ENCODE measurements at places on chromosomes 4 and X.

- no peak for DNase-seq
Observed at GRCh38 chrX:77668391-77669237, 117.4 kb downstream of the ATRX start.

DNA sequence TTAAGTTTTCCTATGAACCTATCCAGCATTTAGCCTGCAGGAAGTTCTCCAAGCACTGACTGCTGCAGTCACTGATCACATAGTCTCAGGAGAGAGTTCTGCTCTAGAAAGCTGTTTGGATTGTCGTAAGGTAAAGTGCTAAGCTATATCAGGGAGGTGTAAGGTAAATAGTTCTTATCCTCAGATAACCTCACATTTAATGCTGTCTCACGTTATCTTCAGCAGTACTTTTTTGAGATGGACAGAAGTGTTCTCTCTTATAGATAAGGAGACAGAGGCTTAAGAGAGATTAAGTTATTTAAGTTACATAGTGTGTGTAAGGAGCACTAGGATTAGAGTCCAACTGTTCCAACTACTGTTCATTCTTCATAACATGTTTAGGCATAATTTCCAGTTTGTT lies 77.9 kb downstream of the STIM2 start:
- no peak for DNase-seq

- DNase-seq = no peak
Observed at GRCh38 chrX:78838709-78839108, 91.2 kb downstream of the LPAR4 start.

DNA sequence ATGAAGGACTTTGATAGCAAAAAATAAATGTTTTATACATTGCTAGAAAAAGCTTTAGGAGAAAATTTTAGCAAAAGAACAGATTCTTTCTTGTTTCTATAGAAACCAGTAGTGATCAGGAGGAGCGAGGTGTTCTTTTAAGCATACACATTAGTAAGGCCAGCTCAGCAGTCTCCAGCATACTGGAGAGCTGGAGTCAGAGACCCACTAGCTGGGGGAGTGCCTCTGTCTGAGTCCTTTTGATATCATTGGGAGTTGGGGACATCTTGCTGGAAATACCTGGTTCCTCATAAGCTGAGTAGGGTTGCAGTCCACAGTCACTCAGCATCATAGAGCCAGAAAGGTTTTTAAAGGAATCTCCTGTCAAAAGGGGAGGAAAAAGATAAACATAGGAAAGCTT lies 67.4 kb downstream of the AFF2 start:
- no peak for DNase-seq

GRCh38 chr4:132299841-132300240 lies 849.3 kb upstream of the PCDH10 start:
- no peak for DNase-seq

- DNase-seq = peak; percentile 86
Observed at GRCh38 chr4:77104791-77105540, 29.2 kb upstream of the CCNI start.

DNA sequence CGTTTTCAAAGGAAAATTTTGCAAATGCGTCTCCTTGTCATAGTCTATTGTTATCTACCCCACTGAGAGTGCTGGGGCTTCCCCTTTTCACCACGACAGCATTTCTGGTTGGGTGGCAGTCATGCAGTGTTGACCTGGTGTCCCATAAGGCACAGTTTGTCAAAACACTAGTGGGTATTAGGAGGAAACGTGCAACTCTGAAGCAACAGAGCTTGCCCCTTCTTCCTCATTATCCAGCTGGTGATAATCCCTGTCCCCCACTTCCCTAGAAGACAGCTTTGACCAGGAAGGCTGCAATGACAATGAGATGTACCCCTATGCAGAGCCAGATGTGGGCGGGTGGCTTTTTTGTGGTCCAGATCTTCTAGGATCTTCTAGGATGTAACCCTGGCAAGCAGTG lies 1.8 kb downstream of the TBC1D1 start:
- no peak for DNase-seq

DNA sequence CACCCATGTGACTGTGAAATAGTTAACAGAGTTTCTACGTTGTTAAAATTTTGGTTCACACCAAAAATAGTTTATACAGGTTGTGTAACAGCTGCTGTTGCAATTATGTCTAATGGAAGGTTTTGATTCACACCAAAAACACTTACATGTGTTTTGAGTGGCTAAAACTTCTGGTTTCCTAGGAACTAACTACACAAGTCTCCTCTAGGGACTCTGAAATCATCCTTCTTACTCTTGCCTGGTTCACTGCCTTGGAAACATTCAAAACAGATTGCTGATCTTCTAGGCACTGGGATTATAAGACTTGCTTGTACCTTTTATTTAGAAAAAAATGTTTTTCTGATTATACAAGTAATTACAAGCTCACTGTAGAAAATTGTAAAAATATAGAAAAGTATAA lies 14.9 kb upstream of the MORC4 start:
- no peak for DNase-seq

DNA sequence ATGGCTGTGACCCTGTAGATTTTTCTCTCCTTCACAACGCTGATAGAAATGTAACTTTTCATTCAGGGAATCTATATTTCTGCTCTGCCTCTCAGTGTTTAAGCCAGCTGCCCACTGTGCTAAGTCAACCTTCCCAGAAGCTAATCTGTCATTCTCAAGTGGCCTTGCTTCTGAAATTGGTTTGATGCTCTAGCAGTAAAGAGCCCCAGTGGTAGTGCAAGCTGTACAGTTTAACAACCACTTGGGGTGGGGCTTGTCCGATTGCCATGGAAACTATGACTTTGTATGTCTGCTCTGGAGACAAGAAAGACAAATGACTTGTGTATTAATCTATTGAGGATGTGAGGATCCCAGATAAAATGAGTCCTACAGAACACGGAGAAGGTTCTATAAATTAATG lies 620.9 kb upstream of the GALNT7 start:
- no peak for DNase-seq

DNA sequence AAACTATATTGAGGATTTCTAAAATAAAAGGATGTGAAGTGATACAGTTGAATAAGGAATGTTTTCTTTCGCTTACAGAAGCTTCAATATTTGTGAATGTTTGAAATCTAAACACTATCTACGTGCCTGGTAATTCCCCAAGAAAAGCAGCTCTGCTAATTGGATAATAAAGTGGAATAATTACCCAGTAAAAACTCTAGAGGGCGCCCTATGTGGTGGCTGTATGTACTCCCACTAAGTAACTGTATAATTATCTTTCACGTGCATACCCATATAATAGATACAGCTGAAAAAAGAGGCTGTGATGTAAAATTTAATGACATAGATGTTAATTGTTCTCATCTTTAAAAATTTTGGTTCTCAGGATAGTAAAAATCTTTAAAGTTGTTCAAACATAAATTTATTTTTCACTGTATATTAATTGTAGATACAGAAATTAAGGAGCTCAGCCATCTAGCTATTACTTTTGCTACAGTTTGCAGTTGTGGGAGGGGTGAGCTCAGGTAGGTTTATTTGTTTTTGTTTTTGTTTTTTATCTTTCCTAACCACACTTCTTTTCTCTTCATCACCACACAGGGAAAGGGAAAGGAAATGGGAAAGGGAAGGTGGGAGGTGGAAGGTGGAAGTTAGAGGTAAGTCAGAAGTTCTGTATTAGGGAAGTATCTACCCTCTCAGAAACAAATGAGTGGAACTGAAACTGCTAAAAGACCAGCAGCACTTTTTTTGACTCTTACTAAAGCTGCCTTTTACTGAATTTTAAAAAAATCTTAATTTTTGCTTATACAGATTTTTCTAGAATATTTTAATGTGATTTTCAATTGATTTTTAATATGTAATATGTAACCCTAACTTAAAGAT lies 151.7 kb upstream of the RPS6KA6 start:
- no peak for DNase-seq

- no peak for DNase-seq
Observed at GRCh38 chrX:39984191-39984956, 113.4 kb downstream of the BCOR start.

DNA sequence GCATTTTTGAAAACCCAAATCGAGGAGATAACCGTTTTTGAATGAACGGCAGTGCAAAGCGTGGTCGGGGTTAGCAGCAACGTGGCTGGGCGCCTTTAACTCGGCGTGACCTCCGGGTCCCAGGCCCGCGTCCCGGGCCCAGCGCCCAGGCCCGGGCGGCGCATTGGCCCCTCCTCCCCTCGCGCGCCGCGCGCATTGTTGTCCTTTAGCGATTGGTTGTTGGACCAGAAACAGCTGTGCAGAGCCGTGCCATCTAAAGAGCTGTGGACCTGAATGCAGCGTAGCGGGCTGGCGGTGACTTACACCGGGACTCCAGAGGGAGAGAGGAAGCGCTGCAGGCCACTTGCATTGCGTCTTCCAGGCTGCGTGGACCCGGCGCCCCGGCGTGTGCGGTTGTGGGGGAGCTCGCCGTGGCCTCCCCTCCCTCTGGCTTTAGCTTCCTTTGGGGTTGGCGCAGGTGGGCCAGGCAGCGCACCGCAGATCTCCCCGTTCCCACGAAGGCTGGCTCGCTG lies at the start of gene STOX2:
TSS of gene STOX2 (plus strand) at position 227 of the 512 bp plus-strand sequence. CDS start 1,484 bp downstream, outside the sequence.
- peak; percentile 82 for DNase-seq

- peak; percentile 22 for DNase-seq
Observed at GRCh38 chrX:56786889-56787733, 58.1 kb downstream of the NBDY start.

DNA sequence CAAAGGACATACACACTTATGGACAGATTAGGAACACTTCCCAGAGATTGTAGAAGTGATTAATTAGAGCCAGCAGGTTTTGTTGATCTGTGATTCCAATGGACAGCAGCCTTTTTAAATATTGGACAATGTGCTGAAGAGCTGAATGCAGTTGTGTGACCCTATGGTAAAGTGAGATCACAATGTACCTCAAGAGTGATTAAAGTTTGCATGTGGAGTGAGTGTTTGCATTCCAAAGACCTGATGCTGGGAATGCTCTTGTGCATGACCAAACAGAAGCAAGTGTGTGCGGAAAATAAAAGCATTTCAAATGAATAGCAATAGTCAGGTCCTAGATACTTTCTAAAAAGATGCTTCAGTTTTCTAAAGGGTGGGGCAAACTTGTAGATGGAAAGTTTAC lies 154.1 kb downstream of the BANK1 start:
- DNase-seq = no peak
